Activated T-cell treated with anti-CD3 and anti-CD28 coated beads, Interleukin-2, amount 50 U/mL, for 24 hours (primary cell): ENCODE measurements at places on chromosomes 2 and 18.

DNA sequence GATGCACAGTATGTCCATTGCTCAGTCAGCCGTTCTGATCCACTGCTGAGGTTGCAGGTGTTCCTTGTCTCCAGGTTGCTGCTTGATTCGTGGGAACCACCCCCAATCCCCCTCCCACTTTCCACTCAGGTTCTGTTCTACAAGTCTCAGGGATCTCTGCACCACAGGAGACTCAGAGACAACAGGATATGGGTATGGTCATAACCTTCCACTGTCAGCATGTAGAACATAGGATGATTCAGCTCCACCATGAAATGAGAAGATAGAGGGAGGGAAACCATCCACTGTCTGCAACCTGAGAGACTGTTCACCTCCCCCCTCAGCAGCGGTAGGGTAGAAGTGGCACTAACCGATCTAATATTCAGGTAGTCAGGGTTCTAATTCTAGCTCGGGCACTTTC lies 19.0 kb upstream of the KLF7 start:
- H3K27ac ChIP-seq, result peak overlapping the region; percentile 19
- H3K4me1 ChIP-seq, result peaks cover 6% of the 10 kb centered on the region

DNA sequence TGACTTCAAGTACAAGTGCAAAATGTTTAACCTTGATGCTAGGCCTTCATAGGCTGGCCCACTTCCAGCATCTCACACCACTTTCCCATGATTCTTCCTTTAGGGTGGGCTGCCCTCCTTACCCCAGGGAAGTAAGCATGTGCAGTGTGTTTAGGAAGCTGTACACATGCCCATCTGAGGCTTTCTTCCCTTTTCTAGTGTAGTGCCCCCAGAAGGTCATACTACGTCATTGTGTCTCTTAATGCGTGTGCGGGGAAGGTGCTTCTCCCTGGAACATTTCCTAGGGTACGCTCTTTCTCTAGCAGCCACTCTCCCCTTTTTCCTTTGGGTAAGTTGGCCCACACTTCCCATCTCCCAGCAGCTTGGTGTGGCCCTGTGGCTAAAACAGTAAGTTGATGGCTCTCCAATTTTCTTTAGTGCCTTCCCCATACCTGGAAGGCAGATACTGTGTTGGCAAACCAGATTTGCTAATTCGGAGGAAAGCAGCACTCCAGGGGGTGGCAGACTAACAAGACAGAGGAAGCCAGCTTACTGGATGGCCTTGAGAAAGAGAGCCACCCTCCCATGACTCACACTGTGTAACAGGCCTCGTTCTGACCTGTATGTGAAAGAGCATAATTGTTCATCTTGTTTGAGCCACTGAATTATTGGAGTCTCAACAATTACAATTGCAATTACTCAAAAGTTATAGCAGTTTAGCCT lies 1.1 kb upstream of the SULT6B1 start:
- H3K4me3 ChIP-seq, result no peak overlapping the region
- peaks cover 7% of the 10 kb centered on the region for H3K27me3 ChIP-seq
- H3K36me3 ChIP-seq, result no peaks in the 10 kb centered on the region
- no peak for DNase-seq

- H3K4me1 ChIP-seq, result no peaks in the 10 kb centered on the region
- DNase-seq, result no peak
- peaks cover 53% of the 10 kb centered on the region for H3K27me3 ChIP-seq
- no peak overlapping the region for H3K27ac ChIP-seq
- no peaks in the 10 kb centered on the region for H3K36me3 ChIP-seq
- H3K4me3 ChIP-seq, result no peak overlapping the region
These were observed 83.7 kb downstream of the EN1 start for GRCh38 chr2:118763797-118764196.

DNA sequence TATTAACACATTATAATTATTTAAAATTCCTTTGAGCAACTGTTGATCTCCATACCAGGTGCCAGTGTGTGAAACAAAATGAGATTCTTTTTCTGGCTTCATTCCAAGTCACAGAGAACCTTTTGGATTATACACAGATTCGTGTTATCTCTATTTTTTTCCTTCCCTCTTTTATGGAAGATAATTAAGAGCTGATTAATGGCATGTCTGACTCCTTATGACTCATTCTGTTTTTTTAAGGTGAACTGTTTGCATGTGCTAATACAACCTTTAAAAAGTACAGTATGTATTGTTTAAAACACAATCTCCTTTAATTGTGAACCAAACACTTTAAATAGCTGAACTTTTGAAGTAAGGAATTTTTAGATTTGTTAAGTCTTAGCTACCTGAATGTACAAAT lies 39.3 kb downstream of the PELI1 start:
- no peak for DNase-seq
- peaks cover 86% of the 10 kb centered on the region for H3K4me1 ChIP-seq
- no peak overlapping the region for H3K4me3 ChIP-seq
- no peaks in the 10 kb centered on the region for H3K27me3 ChIP-seq
- H3K36me3 ChIP-seq, result peaks cover 79% of the 10 kb centered on the region

DNA sequence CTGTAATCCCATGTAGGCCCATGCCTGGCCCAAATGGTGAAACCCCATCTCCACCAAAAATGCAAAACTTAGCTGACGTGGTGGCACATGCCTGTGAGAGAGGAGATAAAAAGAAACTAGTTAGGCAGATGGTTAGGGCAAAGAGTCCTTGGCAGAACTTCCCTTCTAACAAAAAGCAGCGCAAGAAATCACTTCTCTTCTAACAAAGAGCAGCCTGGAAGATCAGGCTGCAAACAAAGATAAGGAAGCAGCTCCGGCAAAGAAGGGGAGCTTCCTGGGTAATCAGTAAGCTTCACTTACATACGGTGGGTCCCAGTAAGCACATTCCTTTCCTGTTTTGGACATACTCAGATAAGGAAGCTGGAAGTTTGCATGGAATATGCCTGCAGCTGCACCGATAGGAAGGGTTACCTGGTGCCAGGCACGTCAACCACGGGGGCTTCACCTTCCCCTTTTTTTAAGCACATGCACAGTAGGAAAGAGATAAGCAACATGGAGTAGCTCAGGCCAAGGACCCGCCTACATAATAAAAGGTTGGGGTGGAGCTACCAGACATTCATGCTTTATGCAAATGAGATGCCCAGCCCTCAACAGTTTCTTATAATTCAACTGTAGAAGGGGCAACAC lies 61.0 kb upstream of the SLC25A52 start:
- no peaks in the 10 kb centered on the region for H3K27me3 ChIP-seq
- no peak overlapping the region for H3K27ac ChIP-seq
- H3K4me3 ChIP-seq, result no peak overlapping the region
- DNase-seq, result no peak
